GDM1 (cell line): ENCODE measurements at places on chromosomes 1 and 21.

GRCh38 chr1:74474585-74474984 is 37.8 kb downstream of the LRRC53 start:
- no peak for DNase-seq

- DNase-seq: no peak
Measured at GRCh38 chr1:195637539-195637938, 970.7 kb downstream of the KCNT2 start.

DNA sequence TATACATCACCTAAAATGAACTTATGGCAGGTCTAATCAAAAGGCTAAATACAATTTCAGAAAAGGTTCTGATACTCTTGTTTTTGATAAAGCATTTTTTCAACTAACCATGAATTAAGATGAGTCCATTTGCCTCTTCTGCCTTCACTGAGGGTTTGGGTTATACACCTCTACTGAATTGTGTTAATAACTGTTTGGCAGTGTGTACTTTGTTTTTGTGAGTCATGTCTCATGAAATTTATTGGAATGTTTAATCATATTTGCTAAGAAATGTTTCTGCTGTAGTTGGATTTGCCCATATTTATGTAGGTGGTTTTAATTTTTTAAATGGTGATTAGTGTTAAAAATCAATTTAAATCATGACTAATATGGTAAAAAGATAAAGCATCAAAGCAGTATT is 190.5 kb downstream of the HS2ST1 start:
- no peak for DNase-seq

GRCh38 chr1:247172996-247173395 is 1.2 kb upstream of the ZNF124 start:
- peak; percentile 2 for DNase-seq

- no peak for DNase-seq
Measured at GRCh38 chr1:183148599-183148998, 37.5 kb upstream of the LAMC2 start.

DNA sequence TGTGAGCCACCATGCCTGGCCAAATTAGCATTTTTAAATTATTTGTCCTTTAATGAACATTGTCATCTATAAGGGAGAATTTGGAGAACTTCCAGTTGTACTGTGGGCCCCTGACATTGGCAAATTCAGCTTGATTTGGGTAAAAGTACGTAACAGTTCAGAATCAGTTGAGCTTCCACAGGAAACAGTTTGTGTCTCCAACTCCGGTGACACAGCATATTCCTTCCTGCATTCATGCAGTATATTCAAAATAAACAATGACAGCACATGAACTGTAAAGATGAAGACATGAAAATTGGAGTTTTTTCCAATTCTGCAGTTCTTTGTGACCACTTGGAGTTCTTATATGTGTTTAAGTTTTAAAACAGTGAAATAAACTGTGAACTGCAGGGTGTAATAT is 28.2 kb downstream of the RNF220 start:
- peak; percentile 65 for DNase-seq

DNA sequence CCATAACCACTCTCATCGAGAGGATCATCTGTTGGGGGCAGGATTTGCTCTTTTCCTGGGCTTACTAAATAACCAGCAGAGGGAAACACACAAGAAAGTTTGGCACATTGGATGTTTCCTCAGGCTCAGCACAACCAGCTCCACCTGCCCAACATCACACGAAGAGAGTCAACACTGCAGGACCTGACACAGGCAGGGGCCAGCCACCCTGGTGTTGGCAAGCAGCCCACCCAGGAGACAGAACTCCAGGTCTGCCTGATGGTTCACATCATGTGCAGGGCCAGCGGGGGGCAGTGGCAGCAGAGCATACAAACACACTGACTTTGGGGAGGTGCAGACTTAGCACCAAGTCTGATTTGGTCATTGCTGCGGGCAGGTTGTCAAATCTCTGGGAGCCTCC is 182.3 kb upstream of the GALNT2 start:
- no peak for DNase-seq

GRCh38 chr21:41481191-41481590 is 26.8 kb downstream of the TMPRSS2 start:
- DNase-seq: no peak

GRCh38 chr1:170157820-170158219 is 12.1 kb downstream of the NTMT2 start:
- no peak for DNase-seq
